ENCODE measurements at places on chromosomes 3 and 15.

DNA sequence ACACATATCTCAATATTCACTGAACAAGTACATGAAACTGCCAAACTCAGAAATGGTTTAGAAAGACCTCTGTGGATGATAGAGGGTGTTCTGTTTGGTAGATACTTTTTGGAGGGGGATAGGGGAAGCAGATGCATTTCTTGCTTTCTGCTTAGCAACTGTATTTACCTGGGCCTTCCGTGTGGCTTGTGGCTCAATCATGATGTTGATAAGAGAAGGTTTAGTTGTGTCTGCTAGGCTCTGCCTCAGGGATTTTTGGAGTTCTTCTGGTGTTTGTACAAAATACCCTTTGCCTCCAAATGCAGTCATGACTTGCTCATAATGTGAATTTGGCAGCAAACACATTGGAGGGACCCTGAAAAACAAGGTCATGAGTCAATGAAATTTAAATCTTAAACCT lies 38.2 kb downstream of the HACL1 start:
- no peak for DNase-seq

- DNase-seq = no peak
These were observed 793 bp downstream of the SLC30A4 start for GRCh38 chr15:45521596-45522327.

- no peak for DNase-seq
These were observed 229.1 kb downstream of the EPHB1 start for GRCh38 chr3:135023996-135024658.

- DNase-seq = no peak
These were observed 62.2 kb upstream of the PAQR5 start for GRCh38 chr15:69236505-69236904.

DNA sequence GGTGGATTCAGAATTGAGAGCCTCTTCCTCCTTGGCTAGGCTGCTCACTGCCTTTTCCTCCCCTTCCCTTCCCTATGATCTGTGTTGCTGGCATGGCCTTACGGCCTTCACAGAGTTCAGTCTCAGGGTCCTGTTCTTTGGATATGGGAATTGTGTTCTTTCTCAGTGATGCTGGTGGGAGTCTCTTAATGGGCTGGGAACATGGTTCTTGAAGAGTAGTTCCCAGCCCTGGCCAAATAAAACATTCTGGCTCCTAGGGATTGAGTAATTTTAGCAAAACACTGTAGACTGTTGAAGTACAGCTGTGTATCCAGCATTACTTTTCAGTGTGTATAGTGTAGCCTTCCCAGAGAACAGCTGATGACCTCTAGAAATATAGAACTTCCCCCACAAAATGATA lies 22.6 kb upstream of the FILIP1L start:
- DNase-seq = no peak

DNA sequence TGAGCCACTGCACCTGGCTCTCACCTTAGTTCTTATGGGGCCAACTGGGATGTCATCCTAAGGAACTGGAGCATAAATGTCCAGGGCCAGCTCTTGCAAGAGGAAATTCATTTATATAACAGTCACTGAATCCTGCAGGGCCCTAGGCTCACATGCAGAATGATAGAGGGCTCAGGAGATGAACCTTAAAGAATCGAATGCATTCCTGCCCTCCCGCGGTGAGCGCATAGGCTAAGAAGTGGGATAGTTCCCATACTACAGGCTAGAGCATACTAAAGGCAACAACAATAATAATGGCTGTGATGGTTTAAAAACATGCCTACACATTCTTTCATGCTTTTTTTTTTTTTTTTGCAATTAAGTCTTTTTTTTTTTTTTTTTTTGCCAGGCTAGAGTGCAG lies 17.1 kb upstream of the CSRNP1 start:
- no peak for DNase-seq

DNA sequence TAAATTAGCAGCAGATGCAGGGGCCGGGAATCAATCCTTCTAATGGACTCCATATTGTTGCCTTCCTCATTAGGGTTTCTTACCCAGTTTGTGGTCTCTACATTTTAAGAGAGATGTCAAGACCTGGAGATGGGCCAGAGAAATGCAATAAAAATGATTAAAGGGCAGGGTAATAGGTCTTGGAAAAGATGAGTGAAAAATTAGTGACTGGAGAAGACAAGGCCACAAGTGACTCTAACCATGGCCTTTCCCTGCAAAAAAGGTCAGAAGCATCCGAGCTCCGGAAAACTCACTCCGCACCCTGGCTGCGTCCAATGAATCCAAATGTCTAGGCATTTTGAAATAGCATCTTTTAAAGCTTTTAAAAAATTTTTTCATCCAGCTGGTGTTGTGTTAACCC lies 152.8 kb downstream of the ARRDC4 start:
- DNase-seq = no peak

GRCh38 chr3:70264122-70264780 lies 48.2 kb downstream of the MDFIC2 start:
- DNase-seq = no peak

DNA sequence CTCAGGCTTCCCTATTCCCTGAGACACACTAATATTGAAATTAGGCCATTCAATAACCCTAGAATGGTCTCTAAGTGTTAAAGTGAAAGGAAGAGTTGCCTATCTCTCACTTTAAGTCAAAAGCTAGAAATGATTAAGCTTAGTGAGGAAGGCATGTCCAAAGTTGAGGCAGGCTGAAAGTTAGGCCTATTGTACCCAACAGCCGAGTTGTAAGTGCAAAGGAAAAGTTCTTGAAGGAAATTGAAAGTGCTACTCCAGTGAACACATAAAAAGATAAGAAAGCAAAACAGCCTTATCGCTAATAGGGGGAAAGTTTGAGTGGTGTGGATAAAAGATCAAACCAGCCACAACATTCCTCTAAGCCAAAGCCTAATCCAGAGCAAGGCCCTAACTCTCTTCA lies 117.9 kb upstream of the SPATA12 start:
- DNase-seq = no peak

- DNase-seq = no peak
These were observed 86.5 kb downstream of the SEMA6D start for GRCh38 chr15:47803767-47804166.

DNA sequence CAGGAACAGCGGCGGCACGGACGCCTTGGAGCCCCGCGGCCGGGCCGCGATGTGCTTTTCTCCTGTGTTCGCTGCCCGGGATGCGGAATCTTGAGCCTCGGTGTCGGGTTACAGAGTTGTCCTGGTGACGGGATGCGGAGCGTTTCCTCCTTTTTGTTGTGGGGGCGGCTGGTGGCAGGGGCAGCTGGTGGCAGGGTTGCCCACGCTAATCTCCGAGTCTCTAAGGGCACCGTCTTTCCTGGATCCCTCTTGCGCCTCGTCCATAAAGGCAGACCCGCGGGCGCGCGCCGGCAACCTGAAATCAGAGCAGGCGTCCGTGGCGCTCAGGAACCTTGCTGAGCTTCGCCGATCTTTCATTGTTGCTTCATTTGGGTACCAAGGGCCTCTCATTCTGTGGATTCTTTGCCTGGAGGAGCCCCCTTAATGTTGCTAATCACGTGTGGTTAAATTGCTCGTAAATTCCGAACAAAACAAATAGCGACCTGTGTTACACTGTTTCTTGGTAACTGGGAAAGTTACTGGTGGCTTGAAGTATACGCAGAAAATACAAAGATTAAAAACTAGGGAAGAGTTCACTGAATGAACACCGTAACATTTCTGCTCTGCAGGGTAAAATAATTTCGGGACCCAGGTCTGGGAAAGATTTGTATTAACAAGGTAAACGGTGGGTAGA lies 844 bp upstream of the PFN2 start:
- peak; percentile 40 for DNase-seq

DNA sequence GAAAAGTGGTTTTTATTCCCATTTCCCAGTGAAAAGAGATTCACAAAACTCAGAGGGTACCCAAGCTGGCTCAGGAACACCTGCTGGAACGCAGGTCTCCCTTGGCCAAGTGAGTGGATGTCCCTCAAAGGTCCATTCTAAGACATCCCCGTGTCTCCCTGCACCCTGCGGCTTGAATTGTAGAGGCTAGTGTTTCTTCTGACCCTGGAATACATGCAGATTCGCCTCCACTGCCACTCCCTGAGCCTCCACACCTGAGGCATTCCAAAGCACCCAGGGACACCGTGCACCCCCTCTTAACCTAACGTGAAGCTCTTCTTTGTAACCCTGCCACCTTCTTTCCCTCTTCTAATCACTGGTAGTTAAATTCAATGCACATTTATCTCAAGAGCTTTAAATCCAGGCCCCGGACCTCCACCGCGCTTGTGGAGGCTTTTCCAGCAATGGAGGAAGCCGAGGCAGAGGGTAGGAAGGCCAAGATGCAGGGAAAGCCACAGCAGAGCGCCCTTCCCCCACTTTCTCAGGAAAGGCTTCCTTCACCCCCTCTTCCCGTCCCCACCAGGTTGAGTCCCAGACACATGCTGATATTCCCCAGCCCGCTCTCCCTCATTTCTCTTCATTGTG lies 590 bp upstream of the ITGA11 start:
- no peak for DNase-seq

GRCh38 chr3:97037294-97037943 lies 223.0 kb downstream of the EPHA6 start:
- DNase-seq = no peak

DNA sequence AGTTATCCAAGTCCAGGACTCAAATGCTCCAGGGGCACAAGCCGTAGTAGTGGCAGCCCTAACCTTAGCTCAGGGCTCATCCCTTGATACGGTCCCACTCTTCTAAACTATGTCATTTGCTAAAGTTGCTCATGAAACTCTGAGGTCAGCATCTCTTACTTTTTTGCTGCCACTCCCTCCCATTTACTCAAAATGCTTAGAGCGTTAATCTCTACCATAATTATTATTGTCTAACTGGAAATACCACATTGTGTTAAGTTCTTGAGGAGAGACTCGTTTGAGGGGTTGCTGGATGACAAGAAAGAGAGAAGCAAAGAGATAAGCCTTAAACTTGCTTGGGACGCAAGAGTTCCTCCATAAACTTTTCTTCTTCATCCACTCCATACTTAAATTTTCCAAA lies 26.9 kb upstream of the TMOD3 start:
- no peak for DNase-seq

DNA sequence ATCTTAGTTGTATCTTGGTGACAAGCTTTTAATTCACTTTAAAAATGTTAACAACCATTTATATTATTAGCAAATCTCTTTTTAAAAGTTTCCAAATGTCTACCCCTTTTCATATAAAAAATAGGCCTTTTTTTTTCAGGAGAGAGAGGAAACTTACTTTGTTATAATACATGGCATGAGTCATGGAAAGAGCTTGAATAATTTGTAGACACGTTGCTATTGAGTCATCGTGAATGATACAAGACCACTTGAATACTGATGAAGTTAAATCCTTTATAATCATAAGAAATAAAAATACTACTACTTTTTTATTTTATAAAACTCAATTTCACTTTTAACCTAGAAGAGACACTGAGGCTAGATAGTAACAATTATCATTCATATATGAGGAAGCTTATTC lies 70.3 kb upstream of the BBX start:
- DNase-seq = no peak

DNA sequence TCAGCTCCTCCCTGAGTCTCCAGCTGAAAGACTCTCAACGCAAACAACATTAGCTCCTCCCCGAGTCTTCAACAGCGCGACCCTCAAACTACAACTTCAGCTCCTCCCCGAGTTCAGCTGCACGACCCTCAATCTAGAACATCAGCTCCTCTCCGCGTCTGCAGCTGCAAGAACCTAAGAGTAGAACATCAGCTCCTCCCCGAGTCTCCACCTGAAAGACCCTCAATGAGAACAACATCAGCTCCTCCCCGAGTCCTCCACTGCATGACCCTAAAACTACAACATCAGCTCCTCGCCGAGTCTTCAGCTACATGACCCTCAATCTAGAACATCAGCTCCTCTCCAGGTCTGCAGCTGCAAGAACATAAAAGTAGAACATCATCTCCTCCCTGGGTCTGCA lies 78.3 kb downstream of the TFRC start:
- DNase-seq = no peak

DNA sequence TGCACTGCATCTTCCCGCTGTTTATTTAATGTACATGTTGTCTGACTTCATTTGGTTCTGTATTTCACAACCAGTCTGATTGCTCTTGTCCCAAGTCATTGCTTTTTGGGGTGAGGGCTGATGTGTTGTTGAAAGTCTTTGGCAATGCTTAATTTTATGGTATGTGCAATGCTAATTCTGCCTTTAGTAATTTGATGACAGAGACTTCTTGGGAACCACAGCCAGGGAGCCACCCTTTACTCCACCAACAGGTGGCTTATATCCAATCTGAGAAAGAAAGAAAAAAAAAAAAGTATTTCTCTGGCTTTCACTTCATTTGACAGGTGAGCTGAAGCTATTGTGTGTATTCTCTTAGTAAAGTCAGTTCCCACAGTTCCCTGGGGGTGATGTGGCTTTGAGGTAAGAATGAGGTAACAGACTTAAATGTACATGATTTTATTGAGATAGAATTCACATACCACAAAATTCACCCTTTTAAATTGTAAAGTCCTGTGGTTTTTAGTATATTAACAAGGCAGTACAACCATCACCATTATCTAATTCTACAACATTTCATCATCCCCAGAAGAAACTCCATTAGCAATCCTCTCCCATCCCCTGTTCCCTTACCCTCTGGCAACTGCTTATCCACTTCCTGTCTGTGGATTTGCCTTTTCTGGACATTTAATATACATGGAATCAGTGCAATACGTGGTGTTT lies 97.3 kb downstream of the SLCO3A1 start:
- DNase-seq = no peak

- DNase-seq = no peak
These were observed 5.6 kb downstream of the SPSB4 start for GRCh38 chr3:141056751-141057171.

DNA sequence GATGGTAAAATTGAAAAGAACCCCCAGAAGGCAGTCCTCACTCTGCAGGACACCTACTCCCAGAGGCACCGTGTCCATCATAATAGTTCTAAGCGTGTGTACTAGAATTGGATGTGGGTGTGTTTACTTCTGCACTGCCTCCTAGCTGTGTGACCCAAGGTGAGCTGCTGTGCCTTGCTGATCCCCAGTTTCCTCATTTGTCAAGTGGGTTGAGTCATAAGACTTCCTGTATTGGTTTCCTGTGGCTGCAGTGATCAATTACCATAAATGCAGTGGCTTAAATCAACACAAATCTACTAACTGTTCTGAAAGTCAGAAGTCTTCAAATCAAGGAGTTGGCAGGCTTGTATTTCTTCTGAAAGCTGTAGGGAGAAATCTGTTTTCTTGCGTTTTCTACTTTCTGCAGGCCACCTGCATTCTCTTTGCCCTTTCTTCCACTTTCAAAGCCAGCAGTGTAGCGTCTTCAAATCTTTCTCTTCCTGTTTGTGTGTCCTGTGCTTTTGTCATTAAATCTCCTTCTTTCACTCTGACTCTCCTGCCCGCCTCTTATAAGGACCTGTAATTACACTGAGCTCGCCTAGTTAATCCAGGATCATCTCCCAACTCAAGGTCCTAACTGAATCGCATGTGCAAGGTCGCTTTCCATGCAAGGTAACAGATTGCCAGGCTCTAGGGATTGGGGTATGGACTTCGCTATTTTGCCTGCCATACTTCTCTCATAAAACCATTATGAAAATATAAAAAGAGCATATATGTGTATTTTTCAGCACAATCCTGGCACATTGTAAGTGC lies 59.0 kb downstream of the RORA start:
- DNase-seq = peak; percentile 48

GRCh38 chr3:9767418-9767817 lies 2.3 kb downstream of the CAMK1 start:
- no peak for DNase-seq

- DNase-seq = no peak
These were observed 28.1 kb downstream of the HACD3 start for GRCh38 chr15:65558336-65558735.

- DNase-seq = no peak
These were observed 105.4 kb upstream of the CCDC54 start for GRCh38 chr3:107271787-107272387.
